Stimulated activated CD4-positive, alpha-beta T cell treated with anti-CD3 and anti-CD28 coated beads, Interleukin-1b, Interleukin-23, amount 100 ng/mL, for 1 hour (primary cell): ENCODE measurements at places on chromosomes 1 and 21.

GRCh38 chr1:99850459-99851291, 514 bp downstream of the AGL start:
- no peak for DNase-seq

GRCh38 chr1:211478801-211479578, 13.0 kb downstream of the RD3 start:
- DNase-seq: no peak

DNA sequence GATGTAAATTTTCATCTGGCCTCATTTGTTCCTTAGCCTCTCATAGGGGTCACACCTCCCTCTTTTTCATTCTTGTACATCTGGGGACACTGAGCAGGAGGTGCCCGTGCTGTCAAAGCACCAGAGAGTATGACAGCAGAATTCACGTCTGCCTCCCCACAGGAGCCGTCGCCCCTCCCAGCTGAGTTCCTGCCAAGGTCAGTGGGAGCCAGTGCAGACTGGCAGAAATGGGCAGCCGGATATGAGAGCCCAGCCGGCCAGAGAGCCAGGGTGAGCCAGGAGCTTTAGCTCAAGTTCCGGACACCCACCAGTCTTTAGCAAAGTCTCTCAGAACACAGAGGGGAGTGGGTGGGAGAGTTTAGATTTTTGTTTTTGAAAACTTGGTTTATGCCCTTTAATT, 21.9 kb downstream of the GPR137B start:
- DNase-seq: no peak

DNA sequence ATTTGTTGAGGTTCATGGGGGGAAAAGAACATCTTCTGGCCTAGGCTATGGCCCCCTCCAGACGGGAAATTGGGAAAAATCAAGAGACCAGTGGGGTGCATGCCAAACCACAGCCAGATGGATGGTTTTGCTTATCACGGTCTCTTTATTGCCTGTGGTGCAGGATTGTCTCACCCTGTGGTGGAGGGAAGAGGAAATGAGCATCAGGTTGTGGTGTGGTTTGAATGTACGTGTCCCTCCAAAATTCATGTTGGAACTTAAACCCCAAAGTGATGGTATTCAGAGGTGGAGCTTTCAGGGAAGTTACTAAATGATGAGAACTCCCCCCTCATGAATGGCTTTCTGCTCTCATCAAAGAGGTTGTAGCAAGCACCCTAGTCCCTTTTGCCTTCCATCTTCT, 525.7 kb downstream of the NPHP4 start:
- no peak for DNase-seq

DNA sequence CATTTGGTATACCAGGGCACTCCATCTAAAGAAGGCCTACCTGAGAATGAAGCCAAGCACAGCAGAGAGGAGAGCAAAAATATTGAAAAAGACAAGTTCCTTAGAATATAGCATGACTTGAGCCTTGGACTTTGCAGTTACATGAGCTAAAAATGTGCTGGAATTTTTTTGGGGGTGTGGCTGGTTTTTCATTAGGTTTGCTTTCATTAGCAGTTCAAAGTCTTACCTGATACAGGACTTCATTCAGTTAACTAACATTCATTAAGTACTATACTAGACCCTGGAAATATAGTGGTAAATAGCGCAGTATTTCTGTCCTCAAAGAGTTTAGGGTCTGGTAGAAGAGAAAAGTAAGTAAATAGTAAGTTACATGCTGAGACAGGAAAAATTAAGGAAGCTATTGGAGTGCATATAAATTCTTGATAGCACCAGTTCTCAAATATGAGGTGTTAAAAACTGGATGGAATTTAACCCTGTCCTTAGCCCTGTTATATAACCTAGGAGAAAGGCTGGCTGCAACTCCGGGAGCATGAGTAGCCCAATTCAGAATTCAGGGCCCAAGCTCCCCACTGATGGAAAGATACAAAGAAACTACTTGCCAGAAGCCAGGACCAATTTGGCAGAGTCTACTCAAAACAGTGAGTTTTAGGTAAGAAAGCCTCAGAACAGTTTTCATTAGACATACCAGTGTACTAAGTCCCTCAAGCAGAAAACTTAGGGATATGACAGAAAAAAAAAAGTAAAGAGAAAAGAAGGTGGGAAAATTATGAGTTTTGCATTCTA, 3.1 kb upstream of the DOCK7 start:
- DNase-seq: no peak

- no peak for DNase-seq
These were observed 253.8 kb upstream of the PLXNA2 start for GRCh38 chr1:208497866-208498541.

- DNase-seq: no peak
These were observed 16.1 kb upstream of the GSTM4 start for GRCh38 chr1:109639841-109640184.

GRCh38 chr1:233025157-233025556, 74.7 kb downstream of the NTPCR start:
- DNase-seq: no peak

DNA sequence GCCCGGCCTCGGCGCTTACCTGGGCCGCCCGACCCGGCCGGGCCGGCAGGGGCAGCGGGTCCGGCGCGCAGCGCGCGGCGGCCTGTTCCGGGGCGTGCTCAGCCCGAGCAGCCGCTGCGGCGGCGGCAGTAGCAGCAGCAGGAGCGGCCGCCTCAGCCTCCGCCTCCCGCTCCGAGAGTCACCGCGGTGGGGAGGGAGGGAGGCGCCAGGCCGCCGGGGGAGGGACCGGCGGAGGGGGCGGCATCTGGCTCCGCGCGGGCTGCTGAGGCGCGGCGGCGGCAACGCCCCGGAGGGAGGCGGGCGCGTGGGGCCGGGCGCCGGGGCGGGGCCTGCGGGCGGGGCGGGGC, at the start of gene CTNNBIP1:
Gene CTNNBIP1 (minus strand): TSS at position 194 of the 347 bp plus-strand sequence. CDS start 38,205 bp downstream, outside the sequence.
- no peak for DNase-seq

DNA sequence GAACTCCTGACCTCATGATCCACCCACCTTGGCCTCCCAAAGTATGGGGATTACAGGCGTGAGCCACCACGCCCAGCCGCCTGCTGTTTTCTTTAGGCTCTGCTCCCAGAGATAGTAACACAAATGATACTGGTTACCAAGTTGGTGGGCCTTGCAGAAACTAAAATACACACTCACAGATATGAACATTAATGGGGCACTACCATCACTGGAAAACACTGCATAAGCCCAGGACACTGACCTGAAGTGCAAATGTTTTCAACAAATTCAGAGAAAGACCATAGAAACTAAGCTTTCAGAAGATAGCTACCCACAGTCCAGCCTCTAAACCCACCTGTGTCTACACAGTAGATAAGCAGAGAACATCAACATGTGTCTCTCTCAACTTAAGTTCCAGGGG, 180.5 kb downstream of the FCRL5 start:
- DNase-seq: no peak

DNA sequence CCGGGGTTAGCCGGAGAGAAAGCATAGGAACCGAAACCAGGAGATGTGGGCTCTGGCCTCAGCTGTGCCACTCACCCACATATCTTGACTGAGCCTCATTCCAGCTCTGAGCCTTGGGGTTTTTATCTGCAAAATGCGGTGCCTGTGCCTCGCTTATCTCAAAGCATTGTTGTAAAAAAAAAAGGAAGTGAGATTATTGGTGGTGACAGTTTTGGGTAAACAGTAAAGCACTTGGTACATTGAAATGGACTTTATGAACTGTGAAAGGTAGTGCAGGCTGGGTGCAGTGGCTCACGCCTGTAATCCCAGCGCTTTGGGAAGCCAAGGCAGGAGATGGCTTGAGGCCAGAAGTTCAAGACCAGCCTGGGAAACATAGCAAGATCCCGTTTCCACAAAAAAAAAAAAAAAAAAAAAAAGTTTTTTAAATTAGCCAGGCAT, 3.8 kb downstream of the PTAFR start:
- DNase-seq: no peak

DNA sequence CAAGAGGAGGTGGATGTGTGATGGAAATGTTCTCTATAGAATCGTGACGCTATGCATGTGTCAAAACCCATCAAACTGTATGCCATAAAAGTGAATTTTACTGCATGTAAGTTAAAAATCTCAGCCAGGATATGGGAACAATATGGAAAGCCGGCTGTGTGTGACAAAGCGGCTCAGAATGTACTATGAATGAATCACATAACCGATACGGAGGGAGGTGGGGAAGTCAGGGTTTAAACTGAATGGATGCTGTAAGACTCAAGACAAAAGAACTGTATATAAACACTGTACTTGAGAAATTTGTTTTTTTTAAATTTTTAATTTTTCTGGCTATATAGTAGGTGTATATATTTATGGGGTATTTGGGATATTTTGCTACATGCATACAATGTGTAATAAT, 111.6 kb upstream of the PDE4B start:
- no peak for DNase-seq

DNA sequence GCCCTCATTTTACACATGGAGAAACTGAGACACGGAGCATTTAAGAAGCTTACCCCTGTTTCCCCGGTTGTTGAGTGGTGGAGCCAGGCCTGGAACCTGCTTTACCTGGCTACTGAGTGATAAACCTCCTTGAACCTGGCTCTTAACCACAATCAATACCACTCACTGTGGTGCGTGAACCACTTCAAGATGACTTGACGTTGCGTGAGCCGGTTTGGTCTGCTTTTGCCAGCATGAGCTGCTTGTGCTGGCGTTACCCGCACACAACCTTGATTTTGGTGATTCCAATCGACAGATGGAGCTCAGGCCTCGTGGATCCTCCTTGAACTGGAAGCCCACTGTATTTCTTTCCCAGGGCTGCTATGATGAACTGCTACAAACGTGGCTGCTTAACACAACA, 6.1 kb upstream of the TINAGL1 start:
- no peak for DNase-seq

GRCh38 chr1:88224906-88225305, 459.2 kb upstream of the PKN2 start:
- no peak for DNase-seq

DNA sequence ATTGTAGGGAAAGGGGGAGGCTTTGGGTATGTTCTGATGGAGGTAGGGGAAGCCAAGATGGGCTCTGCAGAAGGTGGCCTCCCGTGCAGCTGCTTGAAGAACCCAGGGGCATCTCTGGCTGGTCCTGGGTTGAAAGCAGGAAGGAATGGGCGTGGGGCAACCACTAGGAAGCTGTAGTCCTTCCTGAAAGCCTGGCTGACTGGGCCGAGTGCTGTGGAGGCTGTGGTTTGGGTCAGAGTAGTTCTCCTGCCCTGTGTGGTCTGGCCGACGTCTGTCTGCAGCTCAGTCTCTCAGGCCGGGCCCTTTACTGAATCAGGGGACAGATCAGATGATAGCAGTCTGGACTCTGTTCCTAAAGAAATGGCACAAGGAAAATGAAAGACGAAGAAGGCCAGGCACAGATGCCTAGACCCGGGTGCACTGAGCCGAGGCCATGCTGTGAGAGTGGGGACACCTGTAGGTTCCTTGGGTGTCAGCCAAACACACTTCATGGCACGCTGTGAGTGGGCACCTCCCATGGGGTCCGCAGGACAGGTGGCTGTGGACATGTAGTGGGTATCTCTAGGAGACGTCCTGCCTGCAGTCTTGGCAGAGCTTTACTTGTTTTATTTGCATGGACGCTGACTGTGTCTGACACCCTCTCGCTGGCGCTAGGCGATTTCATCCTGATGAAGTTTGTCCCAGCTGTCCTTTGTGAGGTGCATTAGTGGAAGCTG, 87.0 kb downstream of the POFUT2 start:
- no peak for DNase-seq
